T-helper 9 cell (primary cell): ENCODE measurements at places on chromosomes 7 and 10.

DNA sequence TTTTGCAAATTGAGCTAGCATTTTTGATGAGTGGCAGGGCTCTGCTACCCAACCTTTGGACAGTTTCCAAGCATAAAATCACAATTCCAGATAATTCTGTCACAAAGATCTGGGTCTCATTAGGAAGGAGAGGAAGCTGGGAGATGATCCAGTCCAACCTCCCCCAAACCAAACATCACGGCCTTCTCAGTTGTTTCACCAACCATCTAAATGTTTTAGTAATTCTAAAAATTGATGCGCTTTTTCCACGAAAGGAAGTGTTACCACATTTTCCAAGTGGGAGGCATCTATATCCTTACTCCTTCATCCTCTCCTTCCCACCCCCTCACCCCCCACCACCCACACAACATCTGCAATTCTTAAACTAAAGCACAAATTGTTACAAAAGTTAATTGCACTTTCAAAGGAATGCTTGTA, 108.3 kb downstream of the EGFR start:
- no peak for DNase-seq

DNA sequence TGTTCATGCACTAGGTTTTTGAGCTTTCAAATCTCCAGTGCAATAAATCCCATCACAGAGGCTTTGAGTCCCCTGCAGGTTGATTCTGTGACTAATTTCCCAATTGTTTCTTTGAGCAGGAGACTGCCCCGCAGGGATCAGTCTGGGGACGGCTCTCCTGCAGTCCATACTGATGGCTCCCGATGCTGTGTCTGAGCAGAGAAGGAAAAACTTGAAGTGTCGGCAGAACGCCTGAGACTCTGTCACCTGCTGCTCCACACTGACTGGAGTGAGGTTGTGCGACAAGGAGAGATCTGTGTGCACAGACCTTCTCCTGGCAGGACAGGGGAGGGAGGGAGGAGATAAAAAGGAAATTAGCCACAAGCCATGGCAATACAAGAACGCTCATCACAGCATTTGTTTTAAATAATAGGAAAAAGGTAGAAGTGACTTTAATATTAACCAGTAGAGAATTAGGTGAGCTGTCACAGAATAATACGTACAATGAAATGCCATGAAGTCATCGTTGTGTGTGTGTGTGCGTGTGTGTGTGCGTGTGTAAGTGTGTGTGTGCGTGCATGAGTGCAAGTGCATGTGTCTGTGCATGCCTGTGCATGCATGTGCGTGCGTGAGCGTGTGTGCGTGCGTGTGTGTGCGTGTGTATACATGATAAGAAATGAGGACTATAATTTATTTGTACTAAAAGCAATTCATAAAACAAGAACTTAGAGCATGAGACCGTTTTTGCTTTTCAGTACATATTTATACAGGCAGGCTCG, 38.2 kb downstream of the HTR5A start:
- no peak for DNase-seq

DNA sequence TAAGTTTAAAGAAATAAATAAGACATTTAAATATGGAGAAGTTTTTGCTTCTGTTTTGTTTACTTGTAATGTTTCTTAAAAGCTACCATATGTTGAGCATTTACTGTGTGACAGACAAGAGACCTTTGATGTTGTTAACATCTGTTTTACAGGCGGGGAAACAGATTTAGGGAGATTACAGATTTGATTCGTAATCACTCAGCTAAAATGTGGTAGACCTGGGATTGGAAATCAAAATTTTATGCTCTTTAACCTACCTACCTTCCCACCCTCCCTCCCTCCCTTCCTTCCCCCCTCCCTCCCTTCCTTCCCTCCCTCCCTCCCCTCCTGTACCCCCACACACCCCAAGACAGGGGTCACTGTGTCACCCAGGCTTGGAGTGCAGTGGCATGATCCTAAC, 11.7 kb downstream of the LCOR start:
- DNase-seq = no peak

- no peak for DNase-seq
Observed at GRCh38 chr10:1743141-1743540, 5.8 kb upstream of the ADARB2 start.

DNA sequence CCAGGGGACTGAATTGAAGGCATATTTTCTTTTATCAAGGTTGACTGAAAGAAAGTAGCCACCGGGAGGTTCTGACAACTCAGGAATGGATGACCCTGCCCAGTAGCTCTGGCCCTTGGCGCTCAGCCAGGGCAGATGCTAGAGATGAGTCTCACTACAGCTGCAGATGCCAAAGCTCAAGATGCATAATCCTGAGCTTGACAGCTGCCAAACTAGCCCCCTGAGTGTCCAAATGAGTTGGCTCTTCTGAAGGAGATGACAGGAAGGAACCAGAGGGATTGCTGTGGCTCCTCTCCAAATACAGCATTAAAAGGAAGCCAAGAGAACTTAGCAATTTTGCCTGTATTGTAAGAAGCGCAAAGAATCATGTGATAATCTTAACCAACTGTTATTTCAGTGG, 78.4 kb downstream of the NXPH1 start:
- no peak for DNase-seq

DNA sequence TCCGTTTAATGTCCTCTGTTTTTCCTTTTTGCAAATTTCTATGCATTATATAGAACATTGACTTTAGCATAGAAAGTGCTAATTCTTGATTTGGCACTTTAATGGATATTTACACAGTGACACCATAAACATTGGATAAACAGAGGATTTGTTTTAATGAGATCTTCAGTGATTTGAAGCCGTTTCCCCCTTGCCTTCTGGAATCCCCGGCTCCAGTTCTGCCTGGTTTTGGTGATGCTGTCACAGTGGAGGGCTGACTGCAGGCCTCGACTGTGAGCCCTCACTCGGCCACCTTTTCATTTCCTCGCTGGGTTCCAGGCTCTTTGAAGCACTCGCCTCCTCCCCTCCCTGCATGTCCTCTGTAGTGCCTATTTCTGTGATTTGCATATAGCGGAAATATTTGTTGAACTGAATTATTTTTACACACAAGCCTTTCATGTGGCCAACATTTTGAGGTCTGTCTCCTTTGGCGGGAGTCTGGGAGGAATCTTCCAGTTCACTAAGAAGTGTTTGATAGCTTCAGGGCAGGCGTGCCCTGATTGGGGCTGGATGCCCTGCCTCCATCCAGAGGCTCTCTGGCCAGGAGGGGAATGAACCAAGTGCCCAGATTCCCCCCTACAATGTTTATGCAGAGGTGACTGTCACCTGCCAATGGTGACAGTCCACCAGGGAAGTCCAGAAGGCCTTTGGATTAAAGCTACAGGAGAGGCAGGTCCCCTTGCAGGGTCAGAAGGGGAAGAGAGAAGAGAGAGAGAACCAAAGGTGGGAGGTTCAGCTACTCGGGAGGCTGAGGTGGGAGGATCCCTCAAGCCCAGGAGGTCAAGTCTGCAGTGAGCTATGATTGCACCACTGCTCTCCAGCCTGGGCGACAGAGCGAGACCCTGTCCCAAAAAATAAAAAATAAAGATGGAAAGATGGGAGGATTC, 67.5 kb downstream of the CUX1 start:
- no peak for DNase-seq

DNA sequence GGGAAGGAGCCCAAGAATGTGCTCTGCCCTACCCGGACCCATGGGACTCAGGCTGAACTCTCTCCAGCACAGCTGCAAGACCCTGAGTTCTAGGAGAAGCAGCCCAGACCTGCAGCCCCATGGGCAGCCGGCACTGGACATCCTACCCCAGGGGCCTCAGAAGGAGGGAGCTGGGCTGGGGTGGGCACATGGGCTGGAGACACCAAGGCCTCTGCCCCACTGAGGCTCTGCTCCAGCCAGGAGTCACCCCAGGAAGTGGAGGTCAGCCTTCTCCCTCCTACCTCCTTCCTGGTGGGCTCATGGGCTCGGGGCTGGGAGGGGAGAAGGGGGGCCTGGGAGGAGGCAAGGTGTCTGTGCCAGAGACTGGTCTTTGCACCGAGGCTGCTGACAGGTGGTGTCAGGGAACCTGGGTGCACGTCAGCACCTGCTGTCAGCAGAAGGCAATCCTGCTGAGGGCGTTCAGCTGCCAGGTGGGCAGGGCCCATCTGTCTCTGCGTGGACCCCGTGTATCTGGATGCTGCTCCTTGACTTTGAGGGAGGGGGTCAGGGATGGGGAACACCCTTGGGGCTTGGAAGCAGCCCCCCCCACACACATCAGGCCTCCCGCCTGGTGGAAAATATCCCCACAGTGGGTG, 95.2 kb downstream of the PDGFA start:
- no peak for DNase-seq

GRCh38 chr10:47247148-47248059, 52.6 kb upstream of the GDF10 start:
- no peak for DNase-seq

DNA sequence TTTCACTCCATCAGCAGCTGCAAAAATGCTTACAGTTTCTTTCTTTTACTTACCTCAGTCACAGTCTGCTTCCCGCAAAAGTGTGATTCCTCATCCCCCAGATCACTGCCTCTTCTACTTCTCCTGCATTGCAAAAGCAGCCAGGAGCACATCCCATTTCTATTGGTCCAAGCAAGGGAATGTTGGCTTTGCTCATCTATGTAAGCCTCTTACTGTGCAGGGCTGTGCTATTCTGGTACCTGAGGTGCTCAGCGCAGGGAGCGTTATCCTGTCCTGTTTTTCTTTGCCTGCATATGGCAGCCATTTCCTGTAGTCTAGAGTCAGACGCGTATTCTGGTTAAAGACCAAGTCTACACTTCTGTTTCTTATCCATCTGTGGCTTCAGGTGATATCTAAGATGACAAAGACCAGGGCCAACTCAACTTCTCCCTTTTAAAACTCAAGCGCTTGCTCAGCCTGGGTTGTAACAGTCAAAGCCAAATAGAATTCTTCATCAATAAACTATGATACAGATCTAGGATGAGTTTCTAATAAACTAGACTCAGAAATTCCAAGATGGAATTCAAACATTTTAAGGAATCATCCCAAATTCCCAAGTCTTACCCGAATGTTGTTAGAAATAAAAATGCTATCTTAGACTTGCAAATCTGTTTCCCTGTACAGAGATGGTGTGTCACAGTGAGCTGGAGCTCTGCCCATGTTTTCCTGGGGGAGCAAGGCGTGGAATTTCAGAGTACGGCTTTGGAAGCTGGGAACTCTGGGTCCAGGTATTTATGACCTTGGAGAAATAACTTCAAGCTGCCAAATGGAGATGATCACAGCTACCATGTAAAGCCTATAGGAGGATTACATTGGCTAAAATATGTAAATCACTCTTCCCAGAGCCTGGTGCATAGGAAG, 6.1 kb upstream of the RBM17 start:
- no peak for DNase-seq

- no peak for DNase-seq
Observed at GRCh38 chr10:96820765-96821164, 11.3 kb upstream of the LCOR start.

DNA sequence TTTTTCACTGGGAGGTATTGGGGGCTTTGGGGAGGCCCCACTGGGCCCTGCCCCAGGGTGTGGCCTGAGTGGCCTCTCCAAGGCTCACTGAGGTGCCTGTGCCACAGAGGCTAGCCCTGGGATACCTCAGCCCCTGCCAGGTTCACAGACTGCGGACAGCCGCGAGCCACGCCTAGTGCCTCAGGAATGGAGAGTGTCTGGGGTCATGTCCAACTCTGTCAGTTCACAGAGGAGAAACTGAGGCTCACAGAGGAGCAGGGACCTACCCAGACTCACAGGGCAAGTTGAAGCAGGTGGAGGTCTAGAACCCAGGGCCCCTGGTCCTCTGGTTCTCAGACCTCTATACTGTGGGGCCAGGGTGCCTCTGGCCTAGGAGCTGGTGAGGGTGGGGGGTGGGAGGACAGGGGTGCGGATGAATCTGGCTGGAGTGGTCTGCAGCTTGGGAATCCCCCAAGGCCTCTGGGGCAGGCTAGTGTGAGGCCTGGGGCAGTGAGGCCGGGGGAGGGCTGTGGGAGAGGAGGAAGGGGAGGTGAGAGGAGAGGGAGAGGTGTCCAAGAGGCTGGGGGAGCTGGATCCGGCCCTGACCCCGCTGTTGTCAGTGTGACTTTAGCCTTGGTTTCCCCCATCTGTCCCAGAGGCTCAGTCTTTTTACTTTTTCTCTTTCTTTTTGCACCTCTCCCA, 20.0 kb downstream of the NEURL1 start:
- DNase-seq = no peak

DNA sequence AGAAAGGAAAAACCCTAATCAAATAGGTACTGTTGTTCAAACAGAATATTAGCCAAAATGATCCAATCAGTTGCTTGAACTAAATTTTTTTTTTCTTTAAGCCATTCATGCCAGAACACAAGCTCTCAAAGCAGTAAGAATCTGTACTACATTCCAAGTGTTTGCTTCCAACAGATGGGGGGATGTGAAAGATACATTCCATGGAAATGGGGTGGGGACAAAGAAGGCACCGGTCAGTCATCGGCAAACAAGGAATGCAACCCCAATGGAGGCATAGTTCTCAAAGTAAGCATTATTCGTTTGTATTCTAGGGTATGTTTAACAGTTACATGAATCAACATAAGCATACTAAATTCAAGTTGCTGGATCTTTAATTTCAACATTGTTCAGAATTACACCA, 32.5 kb downstream of the C10orf143 start:
- no peak for DNase-seq

GRCh38 chr10:63504145-63504881, 16.9 kb upstream of the REEP3 start:
- DNase-seq = no peak

DNA sequence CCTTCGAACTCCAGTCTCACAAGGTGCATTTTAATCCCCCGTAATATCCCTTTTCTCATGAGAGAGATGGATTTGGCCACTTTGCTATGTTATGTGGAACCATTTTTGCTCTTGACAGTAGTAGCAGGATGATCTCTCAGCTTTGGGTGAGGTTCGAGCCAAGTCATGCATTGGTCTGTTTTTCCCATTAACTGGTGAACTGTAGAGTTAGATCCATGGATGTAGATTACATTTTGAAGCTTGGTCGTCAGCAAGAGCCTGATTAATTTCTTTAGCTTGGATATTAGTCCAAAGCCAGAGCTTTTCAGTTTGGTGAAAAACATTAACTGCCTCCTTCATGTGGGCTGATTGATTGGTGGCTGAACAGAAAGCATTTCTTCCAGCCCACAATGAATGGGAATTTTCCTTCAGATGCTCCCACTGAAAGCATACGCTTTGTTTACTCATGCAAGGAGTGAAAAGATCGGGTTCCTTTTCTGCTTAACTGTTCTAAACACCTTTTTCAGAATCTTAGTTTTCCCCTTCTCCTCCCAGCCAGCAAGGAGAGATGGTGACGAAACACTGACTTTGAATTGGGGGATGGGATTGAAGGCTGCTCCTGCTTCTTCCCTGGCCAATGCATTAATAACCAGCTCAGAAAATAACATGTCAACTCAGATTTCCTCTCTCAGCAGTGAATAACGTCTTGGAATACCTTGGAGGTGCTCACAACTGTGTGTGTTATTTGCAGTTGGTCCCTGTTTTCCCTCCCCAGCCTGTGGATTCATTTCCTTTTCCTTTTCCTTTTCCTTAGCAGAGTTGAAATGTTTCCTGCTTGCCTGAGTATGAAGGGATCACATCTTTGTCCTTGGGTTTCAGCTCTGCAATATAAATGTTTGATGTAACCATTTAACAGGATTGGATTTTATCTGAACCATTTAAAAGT, 351.8 kb upstream of the FZD8 start:
- no peak for DNase-seq

- DNase-seq = no peak
Observed at GRCh38 chr7:5755704-5756504, 25.6 kb downstream of the RNF216 start.
